Endothelial cell of umbilical vein (primary cell): ENCODE measurements at places on chromosomes 1 and 21.

DNA sequence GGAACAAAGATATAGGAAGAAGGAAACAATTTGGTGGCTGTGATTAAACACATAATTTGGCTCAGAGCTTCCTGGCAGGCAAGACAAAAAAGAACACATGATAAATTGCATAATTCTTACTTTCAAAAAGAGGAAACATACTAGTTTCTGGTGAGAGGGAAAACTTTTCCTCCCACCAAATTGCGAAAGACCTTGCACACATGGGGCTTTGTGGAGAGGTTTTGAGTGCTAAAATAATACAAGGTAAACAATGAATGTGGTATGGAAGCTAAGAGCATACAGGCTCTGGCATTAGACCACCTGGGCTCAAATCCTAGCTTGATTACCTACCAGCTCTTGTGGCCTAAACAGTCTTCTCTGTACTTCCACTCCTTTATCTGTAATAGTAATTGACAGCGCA, 140.2 kb upstream of the HOOK1 start:
- peaks cover 34% of the 10 kb centered on the region for H3K4me1 ChIP-seq
- H3K27me3 ChIP-seq = no peaks in the 10 kb centered on the region
- peak; percentile 83 for DNase-seq
- H3K27ac ChIP-seq = no peak overlapping the region

DNA sequence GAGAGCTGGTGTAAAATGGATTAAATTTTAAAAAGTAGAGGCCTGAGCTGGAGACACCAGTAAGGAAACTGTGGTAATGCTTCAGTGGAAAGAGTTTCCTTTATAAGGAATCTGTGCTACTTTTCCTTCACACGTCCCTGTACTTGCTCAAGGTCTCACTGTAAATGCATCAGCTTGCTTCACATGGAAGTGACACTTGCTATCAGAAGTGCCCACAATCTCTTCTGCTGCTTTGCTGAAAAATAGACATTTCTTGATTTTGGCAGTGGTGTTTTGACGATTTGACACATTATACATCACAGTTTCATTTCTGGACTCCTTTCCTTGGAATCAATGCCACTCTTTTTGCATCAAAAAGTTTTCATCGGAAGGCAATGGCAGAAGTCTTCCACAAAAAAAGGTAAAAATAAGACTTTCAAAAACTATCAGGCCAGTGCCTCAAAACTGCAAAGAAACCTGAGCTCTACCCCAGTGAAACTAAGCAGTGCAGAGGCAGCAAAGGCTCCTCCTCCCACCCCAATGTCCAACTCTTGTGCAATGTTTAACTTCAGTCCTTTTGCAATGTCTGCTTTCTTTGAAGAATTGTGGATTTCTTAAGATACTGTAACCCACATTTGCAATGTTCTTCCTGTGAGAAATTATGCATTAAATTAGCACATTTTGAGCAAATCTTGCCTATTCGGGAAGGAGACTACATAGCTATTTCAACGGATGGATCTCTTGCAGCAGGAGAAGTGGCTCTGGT, 18.4 kb upstream of the TSPAN2 start:
- no peaks in the 10 kb centered on the region for H3K27me3 ChIP-seq
- no peak overlapping the region for H3K4me3 ChIP-seq
- no peaks in the 10 kb centered on the region for H3K36me3 ChIP-seq
- H3K4me1 ChIP-seq = no peaks in the 10 kb centered on the region
- H3K27ac ChIP-seq = no peak overlapping the region

DNA sequence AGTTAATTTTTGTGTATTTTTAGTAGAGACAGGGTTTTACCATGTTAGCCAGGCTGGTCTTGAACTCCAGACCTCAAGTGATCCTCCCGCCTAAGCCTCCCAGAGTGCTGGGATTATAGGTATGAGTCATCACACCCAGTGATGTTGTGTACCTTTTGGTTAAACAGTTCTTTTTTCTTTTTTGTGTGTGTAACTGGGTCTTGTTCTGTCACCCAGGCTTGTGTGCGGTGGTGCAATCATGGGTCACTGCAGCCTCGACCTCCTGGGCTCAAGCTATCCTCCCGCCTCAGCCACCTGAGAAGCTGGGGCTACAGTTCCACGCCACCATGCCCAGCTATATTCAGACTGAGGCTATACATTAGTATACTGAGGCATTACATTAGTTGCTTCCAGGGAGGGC, 37.8 kb downstream of the GABPB2 start:
- no peak for DNase-seq
- no peak overlapping the region for H3K27ac ChIP-seq
- no peaks in the 10 kb centered on the region for H3K27me3 ChIP-seq
- peaks cover 10% of the 10 kb centered on the region for H3K4me1 ChIP-seq
- H3K4me3 ChIP-seq = no peak overlapping the region
- H3K36me3 ChIP-seq = no peaks in the 10 kb centered on the region

DNA sequence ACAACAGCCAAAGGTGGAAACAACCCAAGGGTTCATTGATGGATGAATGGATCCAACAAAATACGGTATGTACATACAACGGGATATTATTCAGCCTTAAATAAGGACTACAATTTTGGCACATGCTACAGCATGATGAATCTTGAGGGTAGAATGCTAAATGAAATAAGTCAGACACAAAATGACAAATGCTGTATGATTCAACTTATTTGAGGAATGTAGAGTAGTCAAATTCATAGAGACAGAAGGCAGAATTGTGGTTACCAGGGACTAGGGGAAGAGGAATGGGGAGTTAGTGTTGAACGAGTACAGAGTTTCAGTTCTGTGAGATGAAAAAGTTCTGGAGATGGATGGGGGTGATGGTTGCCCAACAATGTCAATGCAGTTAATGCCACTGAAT, 118.0 kb upstream of the PAXBP1 start:
- no peak for DNase-seq
- H3K27ac ChIP-seq = no peak overlapping the region
- H3K4me3 ChIP-seq = no peak overlapping the region
- H3K4me1 ChIP-seq = no peaks in the 10 kb centered on the region
- peaks cover 2% of the 10 kb centered on the region for H3K27me3 ChIP-seq

- DNase-seq = no peak
- H3K27me3 ChIP-seq = no peaks in the 10 kb centered on the region
- no peaks in the 10 kb centered on the region for H3K4me1 ChIP-seq
- no peaks in the 10 kb centered on the region for H3K36me3 ChIP-seq
Observed at GRCh38 chr1:166197597-166197996, 30.8 kb upstream of the FAM78B start.

DNA sequence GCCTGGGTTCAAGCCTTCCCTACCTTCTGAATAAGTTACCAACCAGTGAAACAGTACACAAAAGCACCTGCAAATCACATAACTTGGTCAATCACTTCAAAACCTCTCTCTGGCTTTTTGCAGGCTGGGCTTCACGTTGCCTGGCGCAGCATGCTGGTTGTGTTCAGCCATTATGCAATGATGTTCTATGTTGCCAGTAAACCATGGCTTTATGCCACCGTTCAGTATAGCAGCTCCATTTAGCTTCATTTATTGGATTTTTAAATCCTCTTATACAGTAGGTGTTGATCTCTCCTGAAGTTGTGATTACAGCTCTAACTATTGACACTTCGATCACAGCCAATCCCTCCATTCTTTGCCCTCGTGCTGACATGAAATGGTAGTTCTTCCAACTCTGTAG, 233.6 kb upstream of the PTBP2 start:
- H3K27ac ChIP-seq = no peak overlapping the region
- H3K4me3 ChIP-seq = no peak overlapping the region
- peaks cover 6% of the 10 kb centered on the region for H3K27me3 ChIP-seq
- H3K36me3 ChIP-seq = no peaks in the 10 kb centered on the region

DNA sequence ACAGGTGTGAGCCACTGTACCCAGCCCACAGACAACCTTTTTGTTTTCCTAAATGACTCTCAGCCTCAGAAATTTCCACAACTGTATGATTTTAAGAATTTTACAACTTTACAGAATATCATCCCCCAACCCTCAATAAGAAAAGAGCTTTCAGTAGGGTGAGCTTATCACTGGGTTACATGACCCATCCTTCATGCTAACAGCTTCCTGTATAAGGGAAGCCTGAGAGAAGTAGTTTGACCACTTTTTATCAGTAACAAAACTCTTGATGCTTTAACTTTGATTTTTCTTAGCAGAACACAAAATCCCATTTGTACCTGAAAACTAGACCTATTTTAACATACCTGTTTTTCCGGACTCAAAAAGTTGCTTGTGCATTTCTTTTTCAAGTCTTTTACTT, 9.7 kb upstream of the MYBPHL start:
- no peaks in the 10 kb centered on the region for H3K27me3 ChIP-seq
- H3K4me1 ChIP-seq = no peaks in the 10 kb centered on the region
- H3K27ac ChIP-seq = no peak overlapping the region
- no peaks in the 10 kb centered on the region for H3K36me3 ChIP-seq
- no peak overlapping the region for H3K4me3 ChIP-seq
